ENCODE measurements at places on chromosomes 7 and 10.

DNA sequence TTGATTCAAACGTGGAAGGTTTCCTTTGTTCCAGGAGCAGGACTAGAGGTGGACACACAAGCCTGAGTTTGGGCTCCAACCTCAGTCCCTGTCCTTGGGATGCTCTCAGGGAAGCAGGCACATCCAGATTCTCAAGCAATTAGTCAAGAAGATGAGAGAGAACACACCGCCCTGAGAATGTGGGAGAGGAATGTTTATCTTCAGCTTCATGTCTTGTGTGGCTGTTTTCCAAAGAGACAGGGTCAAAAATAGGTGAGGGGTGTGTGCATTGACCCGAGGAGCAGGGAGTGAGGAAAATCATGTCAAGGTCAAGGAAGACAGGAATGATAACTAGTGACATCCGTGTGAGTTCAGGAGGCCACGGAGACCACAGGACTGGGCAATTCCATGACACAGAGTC lies 472.2 kb upstream of the C7orf33 start:
- no peak for DNase-seq

DNA sequence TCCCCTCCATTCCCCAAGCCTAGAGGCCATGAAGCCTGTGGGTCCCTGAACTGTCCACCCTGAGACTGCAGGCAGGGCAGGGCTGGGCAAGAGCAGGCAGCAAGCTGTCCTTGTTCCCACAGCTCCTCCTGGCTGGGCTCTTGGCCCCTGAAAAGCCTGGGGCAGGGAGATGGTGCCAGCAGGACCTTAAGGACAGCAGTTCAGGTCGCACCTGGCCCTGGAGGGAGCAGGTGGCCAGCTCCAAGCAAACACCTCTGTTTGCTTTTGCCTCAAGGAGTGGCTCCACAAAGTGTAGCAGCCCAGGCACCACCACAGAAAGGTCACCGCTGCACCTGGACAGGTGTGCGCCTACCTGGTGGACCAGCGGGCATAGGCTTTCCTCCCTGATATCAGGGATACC lies 5.2 kb downstream of the RET start:
- no peak for DNase-seq

GRCh38 chr7:96727534-96728088 lies 18.0 kb upstream of the SEM1 start:
- no peak for DNase-seq

GRCh38 chr10:22824984-22825383 lies 102.9 kb upstream of the ARMC3 start:
- DNase-seq, result peak; percentile 68

DNA sequence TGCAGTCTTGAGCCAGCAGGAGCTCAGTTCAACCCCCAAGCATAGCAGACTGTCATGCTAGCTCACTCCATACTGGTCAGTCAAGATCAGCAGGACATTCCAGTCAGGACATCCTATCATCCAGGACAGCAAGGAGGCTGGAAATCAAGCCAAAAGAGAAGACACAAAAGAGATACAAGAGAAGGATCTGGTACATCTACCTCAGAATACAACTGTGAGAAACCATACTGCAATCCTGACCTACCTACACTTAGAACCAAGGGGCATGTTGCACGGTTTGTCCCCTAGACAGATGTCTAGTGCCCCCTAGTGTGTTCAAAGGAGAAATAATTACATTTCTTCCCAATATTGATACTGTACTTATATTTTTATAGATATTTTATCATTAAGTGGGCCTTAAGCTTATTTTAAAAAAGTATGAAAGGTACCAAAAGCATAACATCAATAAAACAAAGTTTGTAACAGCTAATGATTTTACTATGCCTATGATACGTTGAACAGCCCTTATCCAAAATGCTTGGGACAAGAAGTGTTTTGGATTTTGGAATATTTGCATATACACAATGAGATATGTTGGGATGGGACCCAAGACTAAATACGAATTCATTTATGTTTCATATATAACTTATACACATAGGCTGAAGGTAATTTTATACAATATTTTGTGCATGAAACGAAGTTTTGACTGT lies 26.7 kb downstream of the ERCC6 start:
- peak; percentile 26 for DNase-seq

GRCh38 chr7:155738652-155739537 lies 73.4 kb downstream of the SHH start:
- peak; percentile 65 for DNase-seq

DNA sequence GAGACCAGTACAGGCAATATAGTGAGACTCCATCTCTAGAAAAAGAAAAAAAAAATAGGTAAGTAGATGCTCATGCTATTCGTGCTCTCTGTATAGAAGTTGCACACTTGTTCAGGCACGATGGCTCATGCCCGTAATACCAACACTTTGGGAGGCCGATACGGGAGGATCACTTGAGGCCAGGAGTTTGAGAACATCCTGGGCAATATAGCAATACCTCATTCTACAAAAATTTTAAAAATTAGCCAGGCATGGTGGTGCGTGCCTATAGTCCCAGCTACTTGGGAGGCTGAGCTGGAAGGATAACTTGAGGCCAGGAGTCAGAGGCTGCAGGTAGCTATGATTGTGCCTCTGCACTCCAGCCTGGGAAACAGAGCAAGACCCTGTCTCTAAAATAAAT lies 17.2 kb upstream of the NPTX2 start:
- DNase-seq, result no peak

- DNase-seq, result no peak
Measured at GRCh38 chr7:51256209-51256781, 60.3 kb downstream of the COBL start.

DNA sequence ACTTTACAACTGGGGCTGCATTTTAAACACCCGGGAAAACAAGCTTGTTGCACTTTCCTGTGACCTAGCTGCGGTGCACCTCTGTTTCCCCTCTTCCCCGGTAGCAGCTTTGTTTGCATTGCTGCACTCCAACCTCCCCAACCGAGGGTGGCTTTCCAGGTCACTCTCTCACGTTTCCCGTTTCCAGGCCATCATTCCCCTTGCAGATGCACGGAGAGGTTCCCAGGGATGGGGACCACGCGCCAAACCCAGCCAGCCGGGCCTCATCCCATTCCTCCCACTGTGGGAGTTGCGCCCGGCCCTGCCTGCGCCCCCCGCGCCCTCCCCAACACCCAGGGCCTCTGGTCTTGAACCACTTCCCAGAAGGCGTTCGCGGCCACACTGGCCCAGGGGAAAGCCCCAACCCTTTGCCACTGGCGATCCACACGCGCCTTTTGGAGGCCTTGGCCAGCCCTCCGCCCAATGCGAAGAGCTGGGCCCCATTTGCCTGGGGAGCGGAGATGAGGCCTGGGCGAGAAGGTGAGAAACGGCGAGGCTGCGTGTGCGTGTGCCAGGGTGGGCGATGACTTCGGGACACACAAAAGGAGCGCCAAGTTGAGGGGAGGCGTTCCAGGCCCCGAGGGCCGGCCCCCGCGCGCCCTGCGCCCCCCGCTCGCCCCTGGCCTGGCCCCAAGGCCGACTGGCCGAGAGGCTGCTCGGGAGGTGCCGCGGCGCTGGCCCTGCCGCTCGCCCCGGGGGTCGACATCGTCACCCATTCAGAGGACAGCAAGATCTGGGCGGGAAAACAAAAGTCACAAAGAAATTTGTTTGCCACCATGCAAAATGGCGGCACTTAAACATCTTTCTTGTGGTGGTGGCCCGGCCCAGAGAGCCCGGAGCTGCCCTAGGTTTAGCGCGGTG lies 15.9 kb downstream of the SKIDA1 start:
- DNase-seq, result no peak

DNA sequence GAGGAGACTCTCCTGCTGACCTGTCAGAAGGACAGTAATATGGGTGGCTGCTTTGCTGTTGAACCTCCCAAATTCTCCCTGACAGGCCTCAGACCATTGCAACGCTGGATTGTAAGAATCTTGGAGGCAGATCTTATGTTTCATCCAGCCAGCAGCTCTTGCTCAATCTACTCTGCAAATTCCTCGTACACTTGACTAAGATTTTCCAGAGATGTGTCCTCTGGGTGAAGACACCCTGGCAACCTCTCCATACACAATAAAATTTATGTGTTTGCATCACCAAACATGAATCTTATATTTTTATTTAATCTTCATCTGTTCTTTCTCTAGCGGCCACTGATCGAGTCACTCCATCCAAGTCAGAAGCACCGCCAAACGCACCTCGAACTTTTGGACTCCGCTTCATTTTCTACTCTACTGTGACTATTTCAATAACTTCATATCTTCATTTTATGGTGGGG lies 623.1 kb downstream of the ACTR3B start:
- no peak for DNase-seq

- no peak for DNase-seq
Measured at GRCh38 chr10:47024046-47024322, 112.8 kb downstream of the PTPN20 start.

DNA sequence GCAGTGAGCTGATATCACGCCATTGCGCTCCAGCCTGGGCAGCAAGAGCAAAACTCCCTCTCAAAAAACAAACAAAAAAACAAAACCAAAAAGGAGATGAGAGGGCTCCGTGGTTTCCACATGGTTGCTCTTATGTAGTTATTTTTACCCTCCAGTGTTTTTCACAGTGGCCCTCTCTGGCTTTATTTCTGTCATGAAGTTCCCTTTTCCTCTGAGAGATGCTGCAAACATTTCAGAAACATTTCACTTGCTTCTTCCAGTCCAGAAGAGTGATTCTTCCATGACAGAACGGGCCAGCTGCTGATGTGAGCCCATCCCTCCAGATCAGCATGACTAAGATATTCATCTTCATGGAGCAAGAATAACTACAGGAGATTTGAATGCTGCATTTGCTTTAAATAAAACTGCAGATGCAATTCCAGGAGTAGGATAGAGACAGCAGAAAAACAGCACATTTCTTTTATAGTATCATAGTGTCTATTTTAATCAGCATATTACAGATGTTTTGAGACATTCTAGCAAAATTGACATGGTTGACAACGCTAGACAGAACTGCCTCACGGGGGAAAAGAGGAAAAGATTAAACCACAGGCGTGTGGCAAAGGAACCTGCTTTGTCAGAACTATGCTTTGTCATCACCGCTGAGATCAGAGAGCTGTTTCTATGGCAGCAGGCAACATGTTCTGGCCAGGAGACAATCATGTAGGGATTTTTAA lies 40.3 kb downstream of the NRCAM start:
- DNase-seq, result peak; percentile 20

DNA sequence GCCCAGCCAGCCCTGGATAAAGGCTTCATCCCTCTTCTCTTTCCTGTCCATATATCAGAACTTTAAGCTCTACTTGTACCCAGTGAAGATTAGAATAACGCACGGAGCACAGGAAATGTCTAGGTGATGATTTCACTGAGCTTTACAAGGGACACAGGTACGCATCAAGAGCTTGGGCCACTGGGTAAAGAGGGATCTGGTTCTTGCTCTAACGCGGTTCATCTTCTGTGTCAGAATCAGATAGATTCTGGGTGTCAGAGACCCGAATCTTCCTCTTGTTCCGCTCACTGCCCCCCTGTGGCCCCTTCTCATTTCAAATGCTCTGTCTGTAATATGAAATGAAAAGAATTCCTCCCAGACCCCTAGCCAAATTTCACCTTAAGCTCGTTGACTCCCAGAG lies 24.7 kb downstream of the IL2RA start:
- DNase-seq, result no peak

DNA sequence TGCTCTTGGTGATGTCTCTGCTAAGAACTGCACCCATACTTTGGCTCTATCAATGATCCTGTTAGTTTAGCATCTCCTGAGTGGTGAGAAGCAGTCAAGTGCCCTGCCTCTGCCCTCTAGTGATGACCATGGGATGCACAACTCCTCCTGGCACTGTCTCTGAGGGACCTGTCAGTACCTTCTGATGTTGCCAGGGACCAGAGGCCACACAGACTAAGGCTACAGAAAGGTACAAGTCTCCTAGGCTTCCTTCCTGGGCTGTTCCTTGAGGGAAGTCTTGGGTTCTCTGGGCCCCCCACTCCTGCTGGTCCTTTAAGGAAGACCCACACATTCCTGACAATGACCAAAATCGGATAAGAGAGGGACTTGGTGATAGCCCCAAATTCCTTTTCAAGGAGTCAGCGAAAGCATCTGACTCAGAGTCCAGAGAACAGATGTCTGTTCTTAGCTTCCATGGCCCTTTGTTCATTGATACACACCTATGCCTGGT lies 15.3 kb downstream of the NKX2-3 start:
- DNase-seq, result no peak

GRCh38 chr10:130336617-130337304 lies 200.6 kb downstream of the GLRX3 start:
- DNase-seq, result no peak

DNA sequence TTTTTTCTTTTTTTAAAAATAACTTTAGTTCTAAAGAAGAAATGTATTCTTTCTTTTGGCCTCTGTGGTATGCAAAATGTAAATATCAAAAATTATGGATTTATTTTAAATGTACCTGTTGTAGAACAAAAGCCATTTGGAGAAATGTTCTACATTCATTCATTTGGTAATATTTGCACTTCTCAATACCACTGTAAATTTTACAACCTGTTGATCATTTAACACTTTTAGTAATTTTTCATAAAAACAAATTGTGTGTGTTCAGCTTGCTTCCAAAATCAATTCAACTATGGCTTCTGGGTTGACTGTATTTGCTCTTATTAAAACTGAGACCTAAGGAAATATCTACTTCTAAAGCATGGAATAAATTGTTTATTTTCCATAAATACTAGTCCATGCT lies 2.3 kb upstream of the IGF2BP3 start:
- DNase-seq, result no peak

GRCh38 chr7:19106241-19107080 lies 11.0 kb downstream of the TWIST1 start:
- peak; percentile 48 for DNase-seq

All from fibroblast of skin of right quadriceps (primary cell).